ENCODE measurements at places on chromosomes 16 and 17.

DNA sequence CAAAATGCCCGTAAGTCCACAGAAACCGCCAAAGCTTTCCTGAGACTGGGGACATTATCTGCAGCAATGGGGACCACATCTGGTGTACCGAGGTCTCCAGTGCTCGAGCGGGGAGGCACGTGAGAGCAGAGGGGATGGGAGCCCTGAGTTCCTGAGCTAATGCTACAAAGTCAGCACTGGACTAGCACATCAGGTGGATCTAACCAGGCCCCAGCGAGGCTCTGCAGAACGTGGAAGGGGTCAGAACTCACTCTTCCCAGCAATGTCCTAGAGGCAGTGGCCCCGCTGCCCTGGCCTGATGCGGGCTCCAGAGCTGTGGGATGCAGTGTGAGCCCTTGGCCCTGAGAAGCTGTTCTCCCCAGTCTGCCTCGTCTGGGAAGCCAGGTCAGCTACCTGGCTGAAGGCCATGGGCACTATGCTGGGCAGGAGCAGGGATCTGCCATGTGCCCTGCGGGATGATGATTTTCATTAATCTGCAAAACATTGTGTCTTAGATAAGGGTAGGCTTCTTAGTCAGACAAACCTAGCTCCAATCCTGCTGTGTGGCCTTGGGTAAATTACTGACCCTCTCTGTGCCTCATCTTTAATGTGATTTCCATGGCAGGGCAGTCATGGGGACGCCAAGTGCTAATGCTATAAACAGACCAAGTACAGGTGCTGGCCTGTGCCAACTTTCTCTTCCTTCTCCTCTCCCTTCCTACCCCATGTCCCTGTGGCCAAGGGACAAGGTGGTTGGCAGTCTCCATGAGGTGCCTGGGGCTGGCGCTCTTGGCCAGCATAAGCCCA is 40.1 kb upstream of the SLC38A10 start:
- no peak for DNase-seq

DNA sequence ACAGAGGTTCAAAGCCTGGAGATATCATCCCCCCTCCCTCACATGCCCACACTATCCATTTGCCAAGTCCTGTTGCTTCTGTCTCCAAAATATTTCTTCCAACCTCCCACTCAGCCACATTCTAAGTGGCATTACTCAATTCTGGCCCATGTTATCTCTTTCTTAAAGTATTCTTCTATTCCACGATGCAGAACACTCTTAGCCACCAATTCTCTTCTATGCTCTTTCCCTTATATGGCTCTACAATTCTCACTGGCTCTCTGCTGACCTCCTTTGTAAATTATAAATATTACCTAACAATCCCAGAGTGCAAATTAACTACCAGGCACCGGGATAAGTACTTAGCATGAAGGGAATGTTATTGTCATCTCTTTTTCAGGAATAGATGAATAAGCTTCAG is 82.4 kb downstream of the KCNJ2 start:
- DNase-seq = peak; percentile 12

- no peak for DNase-seq
Observed at GRCh38 chr16:85978291-85978775, 79.4 kb downstream of the IRF8 start.

- no peak for DNase-seq
Observed at GRCh38 chr16:79994418-79994817, 393.9 kb upstream of the MAF start.

- no peak for DNase-seq
Observed at GRCh38 chr16:86570558-86571529, 4.2 kb downstream of the FOXC2 start.

- DNase-seq = no peak
Observed at GRCh38 chr16:5615868-5616642, 518.5 kb upstream of the EEF2KMT start.

DNA sequence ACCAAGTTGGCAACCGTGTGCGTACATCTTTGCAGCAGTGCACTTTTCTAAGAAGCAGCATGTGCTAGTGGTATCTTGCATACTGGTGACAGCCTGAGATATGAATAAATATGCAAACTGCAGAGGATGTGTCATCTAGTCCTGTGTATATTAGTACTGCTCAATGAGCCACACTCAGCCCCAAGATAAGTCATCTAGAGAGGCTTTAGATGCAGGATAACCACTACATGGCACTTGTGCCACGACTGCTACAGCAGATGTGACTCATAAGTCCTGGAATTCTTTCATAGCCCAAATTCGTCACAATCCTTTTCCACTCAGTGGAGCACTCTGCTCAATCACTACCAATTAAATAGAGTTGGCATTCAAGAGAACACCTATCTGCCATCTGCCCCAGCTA is 171.5 kb downstream of the AXIN2 start:
- peak; percentile 71 for DNase-seq

DNA sequence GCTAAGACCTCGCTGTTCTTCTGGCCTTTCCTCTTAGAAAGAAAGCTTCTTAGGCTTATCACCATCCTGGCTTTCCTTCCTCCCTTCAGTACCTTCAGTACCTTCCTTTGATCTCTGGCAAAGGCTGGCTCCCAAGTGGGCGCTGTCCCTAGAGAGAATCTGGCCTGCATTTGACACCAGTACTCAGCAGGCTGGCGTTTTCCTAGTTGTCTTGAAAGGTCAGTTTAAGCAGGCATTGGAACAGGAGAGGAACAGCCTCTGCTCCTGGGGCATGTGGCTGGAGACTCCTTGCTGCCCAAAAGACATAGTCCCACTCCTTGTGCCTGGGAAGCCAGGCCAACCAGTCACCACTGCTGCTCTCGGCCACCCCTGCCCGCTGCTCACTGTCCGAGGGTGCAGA is 34.1 kb downstream of the TMEM238L start:
- DNase-seq = no peak

GRCh38 chr16:50900391-50900942 is 158.6 kb downstream of the CYLD start:
- DNase-seq = no peak

DNA sequence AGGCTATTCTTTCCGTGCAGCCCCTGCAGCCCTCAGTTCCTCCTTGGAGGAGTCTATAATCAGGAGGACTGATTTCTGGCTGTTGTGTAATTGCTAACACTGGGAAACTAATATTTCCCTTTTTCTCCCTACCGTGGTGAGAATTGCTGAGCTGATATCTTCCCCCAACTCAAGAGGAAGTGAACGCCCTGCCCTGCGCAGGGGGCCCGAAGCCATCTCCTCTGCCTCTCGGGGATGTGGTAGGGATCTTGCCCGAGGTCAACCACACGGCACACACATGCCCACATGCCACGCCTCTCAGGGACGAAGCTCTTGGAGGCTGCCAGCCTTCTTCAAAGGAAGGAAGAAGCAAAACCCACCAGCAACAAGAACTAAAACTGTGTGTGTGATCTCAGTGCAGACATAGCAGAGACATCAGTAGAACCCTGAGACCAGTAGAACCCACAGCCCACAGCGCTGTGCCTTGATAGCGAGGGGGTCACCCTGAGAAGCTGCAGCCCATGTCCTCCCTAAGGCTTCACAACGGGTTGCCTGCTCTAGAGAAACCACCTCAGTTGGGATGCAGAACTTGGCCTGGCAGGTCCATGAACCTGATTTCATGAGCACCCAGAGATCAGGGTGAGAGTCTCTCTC is 8.9 kb upstream of the ULK2 start:
- no peak for DNase-seq

DNA sequence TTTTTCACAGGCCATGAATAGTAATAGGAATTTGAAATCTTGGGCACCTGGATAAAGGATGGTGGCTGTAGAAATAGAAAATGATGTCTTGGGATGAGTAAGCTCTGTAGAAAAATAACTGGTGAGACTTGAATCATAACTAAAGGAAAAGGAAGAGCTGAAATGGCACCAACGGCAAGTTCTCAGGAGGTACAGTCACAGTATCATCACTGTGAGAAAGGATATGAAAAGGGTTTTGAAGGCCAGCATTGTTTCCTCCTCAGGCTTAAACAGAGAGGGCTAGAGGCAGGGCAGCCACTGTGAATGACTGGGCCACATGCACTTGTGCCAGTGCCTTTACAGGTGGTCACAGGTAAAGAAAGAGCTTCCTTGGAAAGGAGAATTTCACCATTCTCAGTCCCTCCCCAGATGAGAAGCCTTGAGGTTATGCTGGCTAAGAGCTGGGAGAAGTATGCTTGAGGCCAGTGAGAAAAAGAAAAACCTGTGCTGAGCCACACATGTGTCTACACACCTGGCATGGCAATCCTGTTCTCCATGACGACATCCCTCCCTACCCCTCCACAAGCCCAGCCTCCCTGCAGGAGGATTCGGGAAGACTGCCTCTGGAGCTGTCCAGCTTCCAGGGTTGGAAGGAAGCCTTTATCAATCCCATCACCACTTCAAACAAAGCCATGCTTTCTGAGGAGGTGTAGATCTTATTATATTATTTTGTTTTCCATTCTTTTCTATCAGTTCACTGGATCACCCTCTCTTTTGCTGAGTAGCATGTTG is 3.8 kb upstream of the ANKFN1 start:
- no peak for DNase-seq

GRCh38 chr16:28103516-28104170 is 40.1 kb upstream of the GSG1L start:
- DNase-seq = no peak

DNA sequence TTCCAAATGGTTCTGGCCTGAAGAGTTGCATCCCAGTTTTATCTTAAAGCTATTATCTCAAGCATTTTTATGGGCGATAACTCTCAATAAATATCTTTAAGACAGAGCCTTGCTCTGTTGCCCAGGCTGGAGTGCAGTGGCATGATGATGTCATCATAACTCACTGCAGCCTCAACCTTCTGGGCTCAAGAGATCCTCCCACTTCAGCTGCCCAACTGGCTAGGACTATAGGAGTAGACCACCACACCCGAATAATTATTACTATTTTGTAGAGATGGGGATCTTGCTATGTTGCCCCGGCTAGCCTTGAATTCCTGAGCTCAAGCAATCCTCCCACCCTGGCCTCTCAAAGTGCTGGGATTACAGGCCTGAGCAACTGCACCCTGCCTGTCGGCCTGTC is 26.1 kb upstream of the CYTH1 start:
- DNase-seq = peak; percentile 29

DNA sequence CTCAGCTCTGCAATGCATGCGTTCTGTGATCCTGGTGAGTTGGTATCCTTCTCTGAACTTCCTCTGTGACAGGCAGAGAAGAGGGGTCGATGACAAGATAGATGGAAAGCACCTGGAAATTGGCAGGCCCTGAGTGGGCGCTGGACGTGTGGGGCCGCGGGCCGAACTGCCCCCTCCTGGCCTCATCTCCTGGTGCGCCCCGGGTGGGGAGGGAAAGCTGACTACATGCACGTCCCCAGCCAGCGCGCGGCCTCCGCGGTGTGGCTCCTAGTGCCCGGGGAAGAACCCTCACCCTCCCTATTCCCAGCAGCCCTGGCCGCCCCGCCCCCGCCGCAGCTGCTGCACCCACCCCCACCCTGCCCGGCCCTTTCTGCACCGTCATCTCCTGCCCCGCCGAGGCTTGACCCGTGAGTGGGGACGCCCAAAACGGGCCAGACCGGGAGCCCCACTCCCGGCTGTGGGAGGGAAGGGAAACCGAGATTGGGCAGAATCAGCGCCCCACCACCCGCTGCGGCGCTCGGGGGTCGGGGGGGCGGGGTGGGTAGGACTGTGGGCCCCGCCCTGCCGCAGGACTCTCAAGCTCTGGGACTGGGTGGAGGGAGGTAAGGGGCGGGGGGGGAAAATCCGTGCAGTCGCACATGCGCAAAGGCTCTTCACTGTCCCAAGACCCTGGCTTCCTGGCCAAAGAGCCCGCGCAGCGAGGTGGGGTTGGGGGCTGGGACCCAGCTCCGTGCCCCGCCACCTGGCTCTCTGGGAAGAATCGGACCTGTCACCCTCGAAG is at the start of gene NOL3:
NOL3 (plus strand) TSS at position 371 of the 781 bp plus-strand sequence.
- DNase-seq = peak; percentile 93

DNA sequence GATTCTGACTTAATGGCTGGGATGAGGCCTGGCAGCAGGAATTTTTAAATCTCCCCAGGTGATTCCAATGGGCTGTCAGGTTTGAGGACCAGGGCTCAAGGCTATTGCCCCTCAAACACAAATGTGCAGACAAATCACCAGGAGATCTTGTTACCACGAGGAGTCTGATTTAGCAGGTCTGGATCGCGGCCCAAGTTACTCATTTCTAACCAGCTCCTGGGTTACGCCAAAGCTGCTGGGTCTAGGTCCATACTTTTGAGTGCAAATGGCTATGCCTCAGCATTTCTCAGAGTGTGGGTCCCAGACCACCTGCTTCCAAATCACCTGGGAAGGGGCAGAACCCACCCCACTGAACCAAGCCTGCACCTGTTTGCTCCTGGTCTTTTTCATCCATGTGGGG is 33.1 kb downstream of the CNGB1 start:
- no peak for DNase-seq

- DNase-seq = no peak
Observed at GRCh38 chr17:55314061-55314783, 49.5 kb downstream of the HLF start.

GRCh38 chr16:70659546-70659945 is 13.2 kb downstream of the IL34 start:
- DNase-seq = no peak

DNA sequence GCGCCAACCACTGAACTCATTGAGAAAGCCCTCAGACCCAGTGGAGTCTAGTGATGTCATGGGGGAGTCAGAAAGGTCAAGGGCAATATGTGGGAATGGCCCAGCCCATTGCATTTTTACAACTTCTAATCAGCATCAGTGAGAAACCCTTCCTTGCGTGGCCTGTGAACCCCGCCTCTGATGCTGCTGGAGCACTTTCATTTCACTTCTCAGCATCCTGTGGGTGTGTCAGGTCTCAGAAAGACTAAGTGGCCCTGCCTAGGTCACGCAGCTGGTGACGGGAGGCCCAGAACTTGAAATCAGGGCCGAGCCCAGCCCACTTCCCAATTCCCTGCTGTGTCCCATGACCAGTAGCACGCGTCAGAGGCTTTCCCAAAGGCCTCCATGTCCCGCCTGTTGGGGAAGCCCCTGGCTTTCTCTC is 6.1 kb downstream of the DNAI2 start:
- DNase-seq = no peak

DNA sequence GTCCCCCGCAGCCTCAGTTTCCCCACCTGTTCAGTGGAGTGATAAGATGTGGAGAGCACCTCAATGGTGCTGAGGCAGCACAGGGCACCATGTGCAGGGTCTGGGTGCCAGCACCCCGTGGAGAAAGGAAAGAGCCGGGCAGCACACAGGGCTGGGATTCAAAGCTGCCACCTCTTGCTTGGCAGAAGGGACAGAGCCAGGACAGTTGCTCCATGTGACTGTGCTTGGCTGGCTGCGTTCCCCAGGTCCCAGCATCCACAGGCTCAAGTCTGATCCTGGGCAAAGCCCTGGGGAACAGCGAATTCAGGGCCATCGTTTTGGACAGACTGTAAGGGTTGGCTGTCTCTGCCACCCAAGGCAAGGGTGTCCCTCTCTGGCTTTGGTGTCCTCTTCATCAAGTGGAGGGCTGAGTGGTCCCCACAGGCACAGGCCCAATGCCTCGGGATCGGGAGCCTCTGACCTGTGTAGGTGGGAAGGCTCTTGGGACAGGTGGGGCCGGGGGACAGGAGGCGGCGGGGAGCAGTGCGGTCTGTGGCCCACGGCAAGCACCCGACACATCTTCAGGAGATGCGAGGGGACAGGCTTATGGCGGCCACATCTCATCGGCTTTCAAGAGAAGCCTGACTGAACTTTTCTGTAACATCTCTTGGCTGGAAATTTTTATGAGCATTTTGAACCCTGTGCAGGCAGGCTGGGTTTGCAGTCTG is 8.5 kb downstream of the ZNF469 start:
- DNase-seq = no peak

All from LHCN-M2 (cell line).